ENCODE measurements at places on chromosomes 6 and 20.

DNA sequence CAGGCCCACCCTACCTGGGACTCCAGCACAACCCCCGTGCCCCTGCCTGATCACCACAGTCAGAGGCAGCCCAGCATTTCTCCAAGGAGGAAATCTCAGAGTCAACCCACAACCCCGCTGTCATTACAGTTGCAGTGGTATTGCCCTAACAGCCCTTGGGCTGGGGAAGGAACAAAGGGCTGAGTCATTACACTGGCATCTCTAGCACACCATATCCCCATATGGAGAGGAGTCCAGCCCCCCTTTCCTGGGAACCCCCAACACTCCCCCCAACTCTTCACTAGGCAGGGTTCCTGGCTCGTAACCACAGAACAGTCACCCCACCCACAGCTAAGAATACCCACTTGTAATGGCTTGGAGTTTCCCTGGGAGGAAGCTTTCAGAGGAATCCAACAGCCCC is 149.4 kb upstream of the OGFRL1 start:
- DNase-seq, result peak; percentile 2

DNA sequence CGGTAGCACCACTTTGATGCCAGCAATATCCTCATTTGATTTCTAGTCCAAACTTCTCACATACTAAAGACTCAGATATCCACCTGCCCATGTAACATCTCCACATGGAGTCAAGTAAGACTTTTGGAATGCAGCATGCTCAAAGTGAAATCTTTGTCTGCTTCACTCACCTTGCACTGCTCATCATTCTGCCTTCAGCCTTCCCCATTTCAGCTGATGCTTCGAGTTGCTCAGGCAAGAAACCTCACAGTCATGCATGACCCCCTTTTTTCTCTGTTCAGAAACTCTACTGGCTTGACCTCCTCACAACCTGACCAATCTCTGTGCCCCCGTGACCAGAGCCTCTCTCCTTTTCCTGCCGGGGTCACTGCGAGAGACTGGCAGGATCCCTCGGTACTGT is 41.0 kb upstream of the KIF25 start:
- no peak for DNase-seq

DNA sequence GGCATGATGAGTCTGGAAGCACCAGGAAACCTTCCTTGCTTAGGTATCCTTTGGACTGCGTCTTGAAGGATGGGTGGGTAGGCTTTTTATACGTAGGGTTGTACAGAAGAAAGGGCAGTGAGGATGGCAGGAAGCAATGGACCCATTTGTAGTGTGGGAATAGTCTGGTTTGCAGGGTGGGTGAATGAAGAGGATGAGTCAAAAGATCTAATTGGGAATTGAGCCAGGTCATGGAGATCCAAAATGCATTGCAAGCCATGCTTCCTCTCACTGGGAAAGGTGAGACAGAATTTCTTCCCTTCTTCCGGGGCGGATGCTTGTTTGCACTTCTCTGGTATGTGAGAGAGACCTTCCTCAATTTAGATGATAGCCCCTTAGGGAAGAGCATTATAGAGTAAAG is 10.1 kb upstream of the BTBD3 start:
- no peak for DNase-seq

- DNase-seq, result no peak
Measured at GRCh38 chr6:158004701-158005095, 23.0 kb downstream of the SYNJ2 start.

GRCh38 chr6:38566295-38567030 is 73.3 kb downstream of the BTBD9 start:
- DNase-seq, result no peak

DNA sequence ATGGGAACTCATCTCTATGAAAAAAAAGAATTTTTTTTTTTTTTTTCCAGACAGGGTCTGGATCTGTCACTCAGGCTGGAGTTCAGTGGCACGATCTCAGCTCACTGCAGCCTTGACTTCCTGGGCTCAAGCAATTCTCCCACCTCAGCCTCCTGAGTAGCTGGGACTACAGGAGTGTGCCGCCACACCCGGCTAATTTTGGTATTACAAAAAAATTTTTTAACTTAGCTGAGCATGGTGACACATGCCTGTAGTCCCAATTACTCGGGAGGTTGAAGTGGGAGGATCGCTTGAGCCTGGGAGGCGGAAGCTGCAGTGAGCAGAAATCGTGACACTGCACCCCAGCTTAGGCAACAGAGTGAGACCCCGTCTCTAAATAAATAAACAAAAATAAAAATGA is 7.5 kb downstream of the DEF6 start:
- DNase-seq, result no peak

GRCh38 chr6:131250122-131250521 is 114.9 kb downstream of the AKAP7 start:
- DNase-seq, result peak; percentile 29

- peak; percentile 72 for DNase-seq
Measured at GRCh38 chr6:149271348-149272340, 45.9 kb upstream of the TAB2 start.

DNA sequence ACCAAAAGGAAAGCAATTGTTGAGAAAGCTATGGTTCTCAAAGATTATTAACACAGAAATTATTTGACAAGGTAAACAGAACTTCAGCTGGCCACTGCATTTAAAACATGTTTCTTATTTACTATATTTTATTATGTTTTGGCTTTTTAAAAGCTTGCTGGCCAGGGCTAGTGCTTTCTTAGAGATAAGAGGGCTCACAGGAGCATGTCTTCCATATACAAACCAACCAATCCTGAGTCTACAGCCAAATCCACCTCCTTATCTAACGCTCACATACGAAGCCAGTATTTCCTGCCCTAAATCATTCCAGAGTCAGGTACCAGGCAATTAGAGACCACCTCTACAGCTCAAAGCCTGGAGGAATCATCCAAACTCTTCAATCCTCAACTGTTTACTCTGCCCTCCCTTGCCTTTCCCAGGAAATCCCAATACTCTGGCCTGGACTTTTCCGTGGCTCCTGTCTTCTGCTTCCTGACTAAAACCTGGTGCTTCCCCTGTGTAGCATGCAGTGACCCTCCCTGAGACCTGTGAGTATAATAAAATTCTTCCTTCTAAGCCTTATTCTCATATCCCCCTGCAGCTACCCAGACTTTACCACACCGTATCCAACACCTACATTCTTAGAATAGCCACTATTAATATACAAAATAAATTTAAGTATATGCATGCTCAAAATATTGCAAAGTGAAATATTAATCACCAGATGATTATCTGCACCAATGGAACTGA is 33.2 kb downstream of the RANBP9 start:
- no peak for DNase-seq

- DNase-seq, result no peak
Measured at GRCh38 chr6:41522780-41523548, 23.2 kb upstream of the FOXP4 start.

DNA sequence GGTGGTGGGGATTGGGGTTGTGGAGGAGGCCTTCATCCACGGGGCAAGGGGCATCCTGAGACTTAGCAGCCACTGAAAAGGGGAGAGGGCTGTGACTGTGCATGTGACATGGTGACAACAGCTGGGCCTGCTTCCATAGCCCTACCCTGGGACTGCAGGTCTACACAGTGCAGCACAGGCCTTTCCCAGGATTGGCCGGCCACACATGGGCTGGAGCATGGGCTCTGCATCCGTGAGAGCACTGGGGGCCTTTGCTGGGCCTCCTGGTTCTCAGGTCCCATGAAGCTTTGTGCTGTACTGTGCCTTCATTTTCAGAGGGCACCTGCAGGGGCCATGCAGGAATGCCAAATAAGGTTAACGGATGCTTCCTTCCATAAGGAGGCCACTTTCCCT is 56.0 kb downstream of the ZDHHC14 start:
- no peak for DNase-seq

GRCh38 chr6:170257376-170257775 is 33.5 kb downstream of the DLL1 start:
- DNase-seq, result no peak

DNA sequence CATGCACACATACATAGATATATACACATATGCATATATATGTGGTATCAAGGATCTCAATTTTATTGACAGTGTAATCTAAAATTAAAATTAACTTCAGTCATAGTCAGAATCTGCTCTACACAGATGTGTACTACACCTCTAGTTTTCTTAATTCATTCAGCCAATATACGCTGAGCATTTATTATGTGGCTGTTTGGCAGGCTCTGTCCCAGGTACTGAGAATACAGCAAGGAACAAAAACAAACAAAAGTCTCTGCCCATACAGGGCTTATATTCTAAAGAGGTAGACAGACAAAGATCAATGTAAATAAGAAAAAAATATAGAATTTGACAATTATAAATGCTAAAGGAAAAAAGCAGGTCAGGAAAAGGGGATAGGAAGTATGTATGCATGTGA is 7.8 kb upstream of the RGS17 start:
- DNase-seq, result no peak

GRCh38 chr20:4637081-4637797 is 84.5 kb upstream of the PRND start:
- no peak for DNase-seq

- peak; percentile 42 for DNase-seq
Measured at GRCh38 chr6:166251211-166251610, 57.0 kb downstream of the PRR18 start.

DNA sequence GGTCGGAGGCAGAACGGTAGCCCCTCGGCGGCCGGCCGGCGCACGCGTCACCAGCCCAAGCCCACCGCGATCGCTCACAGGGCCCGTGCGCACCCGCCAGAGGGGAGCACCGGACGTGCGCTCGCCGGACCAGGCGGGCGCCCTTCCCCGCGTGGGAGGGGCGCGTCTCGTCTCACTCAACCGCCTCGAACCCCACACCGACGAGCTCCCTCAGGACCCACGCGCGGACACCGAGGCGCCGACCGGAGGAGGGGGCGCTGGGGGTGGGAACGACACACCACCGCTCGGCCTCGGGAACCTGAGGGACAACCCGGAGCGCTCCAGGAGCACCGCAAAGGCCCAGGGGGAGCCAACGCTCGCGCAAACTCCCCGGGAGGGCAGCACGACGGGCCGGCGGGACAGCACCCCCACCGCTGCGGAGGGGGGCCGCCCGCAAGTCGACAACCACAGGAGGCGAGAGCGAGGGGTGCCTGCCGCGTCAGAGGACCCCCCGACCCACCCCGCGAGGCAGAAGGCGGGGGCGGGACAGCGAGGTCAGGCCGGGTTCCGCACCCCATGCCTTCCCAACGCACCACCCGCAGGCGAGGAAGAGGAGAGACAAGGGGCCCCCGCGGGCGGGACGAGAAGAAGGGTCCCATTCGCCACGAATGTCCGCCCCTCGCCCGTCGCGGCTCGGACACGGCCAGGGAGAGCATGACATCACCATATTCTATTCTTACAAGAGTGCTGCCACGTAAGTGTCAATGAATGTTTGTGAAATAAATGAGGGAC is 512.7 kb upstream of the ZNF337 start:
- DNase-seq, result peak; percentile 42

GRCh38 chr20:53034899-53035298 is 62.7 kb downstream of the TSHZ2 start:
- DNase-seq, result no peak

GRCh38 chr6:7283676-7284075 is 29.3 kb downstream of the SSR1 start:
- DNase-seq, result no peak

GRCh38 chr6:160162030-160162566 is 40.5 kb downstream of the SLC22A1 start:
- no peak for DNase-seq

GRCh38 chr20:17327185-17328148 is 100.6 kb downstream of the PCSK2 start:
- no peak for DNase-seq

GRCh38 chr20:10490706-10491105 is 55.6 kb downstream of the SLX4IP start:
- no peak for DNase-seq

DNA sequence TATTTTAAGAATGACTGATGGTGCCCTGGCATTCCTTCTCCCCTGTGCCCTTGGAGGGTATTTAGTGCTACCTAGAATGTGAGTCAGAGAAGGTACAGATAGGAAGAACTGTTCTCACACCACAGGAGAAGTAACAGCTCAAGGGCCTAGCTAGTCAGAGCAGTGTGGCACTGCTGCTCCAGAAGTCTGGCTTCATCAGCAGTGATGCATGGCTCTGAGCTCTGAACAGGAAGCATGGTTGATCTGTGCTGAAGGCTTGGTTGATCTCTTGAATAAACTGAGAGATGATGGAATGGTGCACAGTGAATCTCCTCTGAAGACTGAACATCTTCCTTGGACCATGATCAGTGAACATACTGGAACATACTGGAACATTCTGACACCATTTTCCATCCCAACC is 425.3 kb upstream of the SLC35B3 start:
- no peak for DNase-seq

DNA sequence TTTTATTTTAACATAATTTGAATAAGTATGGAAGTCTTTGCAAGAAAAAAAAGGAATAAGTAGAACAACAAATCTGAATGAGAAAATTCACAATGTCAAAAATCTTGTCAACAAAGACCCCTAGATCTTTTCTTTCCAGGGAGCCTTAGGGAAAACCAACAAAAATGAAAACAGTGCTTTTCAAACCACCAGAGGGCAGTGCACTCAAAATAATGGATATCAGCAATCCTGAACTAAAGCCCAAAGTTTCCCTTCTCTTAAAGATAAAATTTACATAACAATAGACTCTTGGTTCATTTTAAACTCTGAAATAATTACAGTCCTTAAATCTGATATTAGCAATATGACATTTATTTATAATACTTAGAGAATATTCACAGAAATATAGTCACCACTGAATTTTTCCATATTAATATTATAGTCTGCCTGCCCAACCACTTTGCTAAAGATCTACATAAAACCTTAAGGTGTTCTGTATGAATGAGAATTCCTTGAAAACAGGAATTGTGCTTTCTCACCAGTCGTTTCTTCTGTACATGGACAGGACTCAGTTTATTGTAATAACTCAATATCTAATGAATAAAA is 105.3 kb upstream of the BMP5 start:
- DNase-seq, result peak; percentile 8
